ENCODE measurements at places on chromosomes 13 and 19.

DNA sequence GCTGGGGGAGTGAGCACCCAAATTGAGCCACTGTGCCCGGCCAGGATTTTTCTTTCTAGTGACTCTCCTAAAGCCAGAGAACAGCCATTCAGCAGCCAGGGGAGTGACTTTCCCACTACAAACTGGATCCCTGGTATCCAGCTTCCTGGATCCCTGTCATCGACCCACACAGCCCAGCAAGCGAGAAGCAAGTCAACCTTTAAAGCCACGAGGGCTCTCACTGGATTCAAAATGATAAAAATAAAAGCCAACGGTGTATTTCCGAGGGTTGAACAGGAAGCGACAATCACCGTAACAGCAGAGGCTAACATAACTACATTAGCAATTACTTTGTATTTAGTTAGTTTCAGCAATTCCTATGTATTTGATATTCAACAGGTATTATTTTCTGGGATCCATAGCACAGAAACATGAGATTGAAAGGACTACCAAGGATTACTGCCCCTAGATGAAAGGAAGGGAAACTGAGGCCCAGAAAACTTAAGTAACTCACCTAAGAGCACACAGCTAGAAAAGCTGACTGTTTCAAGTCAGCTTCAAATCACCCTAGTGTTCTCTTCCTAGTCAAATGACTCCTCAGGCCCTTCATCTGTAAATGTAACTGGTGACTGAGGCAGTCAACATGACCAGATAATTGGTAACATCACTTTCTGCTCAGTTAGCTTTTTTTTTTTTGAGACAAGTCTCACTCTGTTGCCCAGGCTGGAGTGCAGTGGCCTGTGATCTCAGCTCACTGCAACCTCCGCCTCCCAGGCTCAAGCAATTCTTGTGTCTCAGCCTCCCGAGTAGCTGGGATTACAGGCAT is 2.7 kb downstream of the RFX1 start:
- no peak for DNase-seq

DNA sequence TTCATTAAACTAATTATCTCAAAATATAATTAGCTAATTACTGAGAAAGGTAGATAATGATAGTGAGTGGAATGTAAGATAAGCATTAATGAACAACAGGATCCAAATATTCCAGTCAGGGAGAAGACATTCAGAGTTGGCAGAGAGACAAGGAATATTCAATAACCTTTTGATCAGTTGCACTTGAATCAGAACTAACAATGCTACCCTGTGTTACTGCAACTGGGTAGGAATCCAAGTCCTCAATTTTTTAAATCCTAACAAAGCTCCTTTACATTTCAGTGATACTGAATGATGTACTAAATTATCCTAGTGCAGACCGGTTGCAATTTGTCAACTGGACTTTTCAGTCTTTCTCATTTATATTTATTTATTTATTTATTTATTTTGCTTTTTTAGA is 107.1 kb upstream of the MIR17HG start:
- no peak for DNase-seq

DNA sequence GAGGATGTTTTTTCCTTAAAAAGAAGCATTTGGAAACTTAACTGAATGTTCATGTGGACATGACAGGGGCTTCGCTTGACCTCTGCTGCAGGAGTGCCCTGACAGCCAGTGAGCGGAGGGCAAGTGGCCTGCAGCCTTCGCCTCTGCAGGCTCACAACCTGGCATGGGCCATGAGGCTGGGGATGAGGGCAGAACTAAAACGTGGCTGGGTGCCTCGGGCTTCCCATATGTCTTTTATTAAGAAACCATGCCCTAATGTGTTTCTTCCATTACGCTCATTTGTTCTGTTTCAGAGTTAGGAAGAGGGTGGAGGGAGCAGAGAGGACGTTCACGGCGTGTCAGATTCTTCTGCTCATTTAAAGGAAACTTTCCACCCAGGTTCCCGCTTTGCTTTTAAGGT is 2.9 kb downstream of the ARHGEF7 start:
- no peak for DNase-seq

GRCh38 chr19:49145573-49146407 is 9.4 kb downstream of the HRC start:
- DNase-seq: peak; percentile 98

- DNase-seq: no peak
Measured at GRCh38 chr13:60435762-60436374, 38.8 kb downstream of the TDRD3 start.

GRCh38 chr19:23771761-23772674 is 13.3 kb upstream of the ZNF681 start:
- no peak for DNase-seq

- DNase-seq: no peak
Measured at GRCh38 chr19:39171479-39172465, 25.0 kb upstream of the NCCRP1 start.

GRCh38 chr13:26946684-26947343 is 186.2 kb upstream of the GPR12 start:
- peak; percentile 75 for DNase-seq

Data from neural progenitor cell (in vitro differentiated cells).